H4 (cell line): ENCODE measurements at places on chromosomes 6 and 20. TPM values are rescaled to one million over a fixed set of nuclear protein-coding genes. Genes with fewer than 3 reads are reported as not detected.

Gene SLC17A4
- not detected in 2 replicates for total RNA-seq

Gene TMEM200A
- 1.2 and 1.9 TPM in 2 replicates for total RNA-seq

- no peak for DNase-seq
These were observed 10.9 kb downstream of the EPB41L2 start for GRCh38 chr6:131052181-131052580.

- DNase-seq = no peak
These were observed 16.5 kb upstream of the SH3BGRL2 start for GRCh38 chr6:79614326-79615305.

DNA sequence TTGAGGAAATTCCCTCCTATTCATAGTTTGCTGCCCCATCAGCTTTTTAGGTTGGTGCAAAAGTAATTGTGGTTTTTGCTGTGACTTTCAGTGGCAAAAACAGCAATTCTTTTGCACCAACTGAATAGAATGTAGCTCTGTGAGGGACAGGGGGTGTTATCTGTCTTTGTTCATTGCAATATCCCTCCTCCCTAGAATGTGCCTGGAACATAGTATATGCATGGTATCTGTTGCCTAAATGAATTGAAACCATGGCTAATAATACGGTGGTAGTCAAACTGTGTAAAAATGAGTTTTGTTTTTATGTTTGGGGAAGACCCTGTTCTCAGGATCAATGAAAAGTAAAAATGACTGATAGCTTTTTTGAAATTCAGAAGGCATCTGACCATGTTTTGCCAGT lies 45.1 kb downstream of the SCAND1 start:
- no peak for DNase-seq

- no peak for DNase-seq
These were observed 119.9 kb upstream of the CST7 start for GRCh38 chr20:24828992-24829648.

GRCh38 chr6:32867554-32868256 lies 13.7 kb downstream of the PSMB9 start:
- DNase-seq = no peak

DNA sequence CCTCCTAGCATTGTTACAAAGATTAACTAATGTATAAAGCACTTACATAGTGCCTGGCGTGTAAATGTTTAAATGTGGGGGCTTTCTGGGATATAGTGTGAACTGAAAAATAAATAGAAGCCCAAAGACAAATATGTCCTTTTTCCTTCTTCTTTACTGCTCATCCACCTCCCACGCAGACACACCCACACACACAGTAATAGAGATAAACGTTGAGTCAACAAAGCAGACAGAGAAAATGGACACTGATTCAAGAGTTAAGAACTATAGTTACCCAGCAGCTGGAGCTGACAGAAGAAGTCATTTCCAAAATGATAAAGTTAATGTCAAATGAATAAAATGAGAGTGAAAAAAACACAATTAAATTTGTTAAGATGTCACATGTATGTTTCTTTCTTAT lies 68.3 kb downstream of the FHL5 start:
- no peak for DNase-seq

DNA sequence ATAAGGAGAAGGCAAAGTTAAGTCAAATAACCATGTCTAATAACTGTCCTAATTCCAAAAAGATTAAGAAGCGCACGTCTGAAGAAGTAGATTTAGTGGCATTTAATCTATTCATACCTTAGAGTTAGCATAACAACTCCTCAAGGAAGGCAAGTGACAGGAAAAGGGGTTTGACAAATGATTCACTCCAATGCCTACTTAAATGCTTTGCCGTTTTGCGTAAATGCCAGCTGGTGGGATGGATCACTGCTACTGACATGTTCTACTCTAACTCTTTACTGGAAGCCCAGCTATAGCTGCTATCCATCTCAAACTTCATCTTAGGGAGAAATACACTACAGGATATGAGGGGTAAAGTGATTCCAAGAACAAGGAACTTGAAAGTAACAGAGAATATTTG lies 347.3 kb upstream of the RUNX2 start:
- no peak for DNase-seq

- no peak for DNase-seq
These were observed 69.9 kb upstream of the PDE10A start for GRCh38 chr6:165732696-165733488.
